ENCODE measurements at places on chromosomes 1 and 21. TPM values are rescaled to one million over a fixed set of nuclear protein-coding genes. Genes with fewer than 3 reads are reported as not detected.

Gene SMPDL3B
- not detected for total RNA-seq

Gene IL19
- total RNA-seq: not detected

Gene PTAFR
- 0.05 TPM for total RNA-seq

Gene HMCN1
- 41.3 TPM for total RNA-seq

Gene LCE2C
- not detected for total RNA-seq

Gene INSRR
- total RNA-seq: not detected

Gene SLC1A7
- not detected for total RNA-seq

Gene ANKRD34A
- under 0.01 TPM for total RNA-seq

Gene GPR137B
- 14.8 TPM for total RNA-seq

Gene GPR52
- total RNA-seq: 0.59 TPM

Gene CRP
- not detected for total RNA-seq

Gene PRKAA2
- total RNA-seq: 0.89 TPM

Gene SEMA4A
- 0.55 TPM for total RNA-seq

Gene ZNF326
- total RNA-seq: 7.7 TPM
